Kidney glomerular epithelial cell (primary cell): ENCODE measurements at places on chromosomes 2 and 18.

- DNase-seq, result no peak
Observed at GRCh38 chr18:25340762-25341161, 11.2 kb downstream of the ZNF521 start.

DNA sequence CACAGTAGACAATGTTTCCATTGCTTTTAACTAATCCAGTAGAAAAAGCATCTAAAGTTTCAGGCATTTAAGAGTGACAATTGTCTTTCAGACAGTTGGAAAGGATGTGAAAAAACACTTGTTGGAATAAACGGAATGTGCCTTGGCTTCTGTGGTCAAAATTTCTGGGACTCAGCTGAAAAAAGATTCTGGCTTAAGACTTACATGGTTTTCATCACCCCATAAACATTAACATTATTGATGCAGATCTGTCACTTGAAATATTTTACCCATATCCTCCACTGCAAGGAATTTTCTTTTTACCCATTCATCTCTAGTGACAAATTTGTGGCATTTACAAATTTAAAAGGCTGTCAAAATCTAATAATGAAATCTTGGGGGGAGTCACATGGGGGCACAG, 166.0 kb downstream of the SRBD1 start:
- no peak for DNase-seq

DNA sequence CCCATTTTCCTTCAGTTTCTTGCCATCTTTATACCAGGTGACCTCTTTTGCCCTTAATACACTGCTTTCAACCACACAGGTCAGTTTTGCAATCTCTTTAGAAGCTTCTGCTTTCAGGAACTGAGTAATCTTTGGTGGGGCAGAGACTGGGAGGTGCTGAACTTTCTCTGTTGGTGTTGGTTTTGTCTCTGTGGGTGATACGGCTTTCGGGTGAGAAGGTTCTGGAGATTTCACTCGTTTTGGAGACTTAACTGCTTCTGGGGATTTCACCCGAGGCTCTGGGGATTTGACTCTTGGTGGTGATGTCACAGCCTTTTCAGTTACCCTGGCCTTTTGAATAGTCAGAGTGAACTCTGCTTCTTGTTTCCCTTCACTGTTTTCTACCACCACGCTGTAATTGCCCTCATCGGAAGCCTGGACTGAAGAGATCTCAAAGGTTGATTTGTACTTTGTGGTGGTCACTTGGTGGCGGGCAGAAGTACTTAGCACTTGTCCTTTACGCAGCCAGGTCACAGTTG, 50.4 kb downstream of the PLEKHA3 start:
- DNase-seq, result no peak

- DNase-seq, result no peak
Observed at GRCh38 chr2:41320491-41320890, 727.3 kb upstream of the PKDCC start.

DNA sequence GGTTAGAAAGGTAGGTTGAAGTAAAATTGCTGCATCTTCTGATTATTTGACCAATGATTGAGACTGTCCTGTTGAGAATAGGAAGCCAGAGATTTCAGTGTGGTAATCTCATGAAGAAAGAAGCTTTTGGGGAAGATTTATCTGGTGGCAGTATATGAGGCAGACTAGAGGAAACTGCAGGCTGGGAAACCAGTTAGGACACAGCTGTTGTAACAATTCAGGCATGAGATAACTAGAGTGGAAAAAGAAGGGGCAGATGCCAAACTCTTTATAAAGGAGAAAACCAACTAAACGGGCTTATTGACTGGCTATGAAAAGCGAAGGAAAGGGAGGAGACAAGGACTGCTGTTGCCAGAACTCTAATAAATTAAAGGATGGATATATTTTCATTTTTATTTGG, 155.6 kb downstream of the TTC27 start:
- no peak for DNase-seq

DNA sequence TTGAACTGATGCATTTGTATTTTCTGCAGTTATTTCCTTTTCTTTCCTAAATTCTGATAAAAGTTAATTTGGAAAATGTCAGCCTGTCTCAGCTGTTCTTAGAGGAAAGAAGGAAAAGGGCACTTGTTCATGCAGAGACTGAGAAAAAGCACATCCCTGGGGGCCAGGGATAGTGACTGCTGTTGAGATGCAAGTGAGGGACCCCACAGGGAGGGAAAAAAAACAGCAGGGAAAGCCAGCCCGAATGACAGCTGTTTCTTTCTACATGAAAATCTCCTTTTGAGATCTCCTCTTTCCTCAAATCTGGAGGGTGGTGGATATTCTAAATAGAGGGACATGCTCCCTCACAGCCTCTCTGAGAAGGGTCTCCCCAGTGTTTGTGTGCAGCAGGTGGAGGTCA, 14.0 kb upstream of the MTA3 start:
- no peak for DNase-seq

DNA sequence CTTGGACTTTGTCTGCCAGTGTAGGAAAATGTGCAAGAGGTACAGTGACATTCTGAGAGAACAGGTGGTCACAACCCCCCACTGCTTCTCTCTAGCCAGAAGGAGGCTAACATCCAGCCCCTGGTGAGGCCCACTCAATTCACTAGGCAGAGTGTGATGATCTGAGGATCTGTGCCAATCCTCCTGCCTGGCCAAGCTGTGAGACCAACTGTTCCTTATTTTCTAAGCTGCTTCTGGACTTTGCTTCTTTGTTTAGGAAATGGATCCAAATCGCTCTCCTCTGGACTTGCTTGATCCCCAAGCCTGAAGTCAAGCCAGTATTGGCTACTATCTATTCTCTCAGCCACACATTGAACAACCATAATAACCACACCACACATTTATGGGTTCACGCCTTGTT, 202.8 kb downstream of the PIK3C3 start:
- no peak for DNase-seq

DNA sequence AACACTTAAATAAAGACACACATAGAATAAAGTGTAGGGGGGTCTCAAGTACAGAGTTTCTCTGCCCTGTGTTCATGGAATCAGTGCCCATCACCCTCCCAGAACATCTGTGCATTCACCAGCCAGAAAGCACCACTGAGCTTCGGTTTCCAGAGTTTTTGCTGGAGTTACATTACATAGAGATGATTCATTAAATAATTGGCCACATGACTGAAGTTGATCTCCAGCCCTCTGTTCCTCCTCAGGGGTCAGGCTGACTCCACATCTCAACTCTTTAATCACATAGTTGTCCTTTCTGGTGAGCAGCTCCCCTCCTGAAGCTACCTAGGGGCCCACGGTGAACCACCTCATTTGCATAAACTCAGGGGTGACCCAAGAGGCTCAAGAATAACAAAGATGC, 129.8 kb downstream of the METTL4 start:
- no peak for DNase-seq

DNA sequence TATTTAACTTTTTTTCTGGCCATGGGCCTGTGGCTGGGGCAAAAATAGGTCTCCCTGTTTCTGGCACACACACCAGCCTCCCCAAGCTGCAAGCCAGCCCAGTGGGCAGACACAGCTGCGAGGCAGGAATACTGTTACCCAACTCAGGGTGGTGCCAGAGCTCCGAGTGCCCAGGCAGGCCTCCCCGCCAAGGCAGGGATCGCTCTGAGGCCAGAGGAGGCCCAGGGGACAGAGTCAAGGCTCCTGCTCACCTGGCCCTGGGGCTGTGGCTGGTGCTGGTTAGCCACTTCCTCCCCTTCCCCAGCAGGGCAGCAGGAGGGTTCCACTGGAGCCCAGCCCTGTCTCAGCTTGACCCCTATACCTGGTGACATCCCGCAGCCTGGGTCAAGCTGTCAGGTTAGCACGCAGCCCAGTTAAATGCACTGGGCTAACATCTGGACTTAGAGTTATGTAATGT, 67.1 kb upstream of the EPAS1 start:
- DNase-seq, result no peak

GRCh38 chr2:142734770-142735169, 142.7 kb upstream of the KYNU start:
- DNase-seq, result no peak

GRCh38 chr2:226189061-226189460, 610.6 kb downstream of the IRS1 start:
- no peak for DNase-seq

DNA sequence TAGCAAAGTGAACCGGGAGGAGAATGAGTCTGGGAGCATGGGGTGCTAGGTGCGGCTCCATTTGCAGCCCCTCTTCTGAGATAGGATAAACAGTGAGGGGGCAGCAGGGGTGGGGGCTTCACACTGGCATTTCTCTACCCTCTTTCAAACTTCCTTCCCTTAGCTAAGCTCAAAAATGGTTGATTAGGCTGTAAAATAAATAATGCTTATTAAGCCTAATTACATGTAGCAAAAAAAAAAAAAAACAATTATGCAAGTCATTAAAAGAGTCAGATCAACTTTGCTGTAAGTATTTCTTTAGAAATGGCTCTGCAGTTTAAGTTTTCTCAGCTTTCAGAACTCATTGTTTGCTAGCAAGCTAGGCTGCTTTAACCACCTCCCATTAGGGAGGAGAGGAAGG, 182.7 kb upstream of the FBXO11 start:
- no peak for DNase-seq

DNA sequence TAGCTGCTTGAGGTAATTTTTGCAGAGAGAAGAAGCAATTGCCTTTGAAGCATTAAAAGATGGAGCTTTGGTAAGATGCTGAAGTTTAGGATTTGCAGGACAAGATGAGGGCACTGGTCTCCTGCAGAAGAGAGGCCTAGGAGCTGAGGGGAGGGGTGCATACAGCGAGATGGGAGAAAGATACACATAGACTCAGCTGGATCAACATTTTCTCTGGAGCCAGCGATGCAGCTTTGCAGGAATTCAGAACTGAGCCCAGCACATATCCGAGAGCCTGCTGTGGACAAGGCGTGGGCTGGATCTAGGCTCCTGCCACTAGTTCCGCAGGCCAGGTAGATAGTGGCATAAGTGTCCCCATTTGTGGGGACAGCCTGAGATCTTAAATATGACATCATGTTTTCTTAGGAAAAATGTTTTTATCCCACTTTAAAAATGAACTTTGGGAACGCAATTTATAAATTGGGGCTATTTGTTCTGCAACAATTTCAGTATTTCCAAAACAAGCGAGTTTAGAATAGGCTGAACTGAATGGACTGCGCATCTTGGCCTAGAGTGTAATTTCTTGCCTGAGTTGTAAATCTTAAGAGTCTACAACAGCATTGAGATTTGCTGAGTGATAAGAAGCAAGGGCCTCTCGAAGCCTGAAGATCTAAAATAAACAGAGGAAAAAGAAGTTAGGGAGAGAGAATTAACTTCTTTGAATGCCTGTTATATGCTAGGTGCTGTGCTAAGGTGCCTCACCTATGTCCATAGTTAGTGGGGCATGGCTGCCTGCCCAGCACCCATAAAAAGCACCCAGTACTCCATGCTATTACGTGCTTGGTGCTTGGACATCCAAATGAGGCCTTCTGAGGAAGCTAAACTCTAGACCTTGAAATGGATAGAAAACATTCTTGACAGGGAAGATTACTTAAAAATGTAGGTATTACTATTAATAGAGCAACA, 17.3 kb downstream of the GRHL1 start:
- DNase-seq, result no peak

DNA sequence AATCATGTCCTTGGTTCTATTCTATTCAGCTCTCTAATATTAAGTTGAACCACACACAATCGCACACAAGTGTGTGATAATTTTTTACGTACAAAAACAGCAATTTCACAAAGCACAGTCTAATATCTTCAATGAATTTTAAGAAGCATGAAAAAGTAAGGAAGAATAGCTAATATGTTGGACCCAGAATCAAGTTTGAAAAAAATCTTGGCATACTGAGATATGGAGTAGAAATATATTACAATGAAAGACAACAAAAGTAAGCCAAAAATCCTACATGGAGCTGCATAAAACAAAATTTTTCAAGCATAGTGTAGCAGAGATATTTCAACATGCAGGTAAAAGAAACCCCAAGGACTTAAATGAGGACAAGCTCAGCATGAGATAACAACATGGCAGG, 219.1 kb upstream of the RND3 start:
- DNase-seq, result no peak

DNA sequence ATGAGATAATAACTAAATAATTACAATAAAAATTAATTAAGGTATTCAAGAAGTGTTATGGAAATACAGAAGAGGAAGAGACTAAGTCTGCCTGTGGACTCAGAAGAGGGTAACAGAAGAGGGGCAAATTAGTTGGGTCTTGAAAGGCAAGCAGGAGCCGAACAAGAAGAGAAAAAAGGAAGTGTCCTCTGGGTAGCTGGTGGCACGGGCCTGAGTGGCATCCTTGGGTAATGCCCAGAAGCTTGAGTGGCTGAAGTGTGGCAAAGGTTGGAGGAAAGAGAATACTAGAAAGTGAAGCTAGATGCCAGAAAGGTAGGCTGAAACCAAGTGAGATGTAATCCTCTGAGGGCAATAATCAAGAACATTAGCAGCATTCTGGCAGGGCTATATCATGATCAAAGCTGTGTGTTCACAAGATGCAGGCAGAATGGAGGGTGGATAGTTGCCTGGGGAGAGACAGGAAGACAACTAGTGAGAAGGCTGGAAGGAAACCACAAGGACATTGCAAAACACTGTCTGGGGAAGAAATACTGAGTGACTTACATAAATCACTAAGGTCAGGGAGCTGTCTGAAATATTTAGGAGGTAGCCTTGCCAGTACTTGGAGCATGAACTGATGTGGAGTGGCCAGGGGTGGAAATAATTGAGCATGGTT, 16.2 kb downstream of the DOCK10 start:
- peak; percentile 35 for DNase-seq

GRCh38 chr18:8952769-8953760, 149.4 kb upstream of the NDUFV2 start:
- DNase-seq, result no peak

DNA sequence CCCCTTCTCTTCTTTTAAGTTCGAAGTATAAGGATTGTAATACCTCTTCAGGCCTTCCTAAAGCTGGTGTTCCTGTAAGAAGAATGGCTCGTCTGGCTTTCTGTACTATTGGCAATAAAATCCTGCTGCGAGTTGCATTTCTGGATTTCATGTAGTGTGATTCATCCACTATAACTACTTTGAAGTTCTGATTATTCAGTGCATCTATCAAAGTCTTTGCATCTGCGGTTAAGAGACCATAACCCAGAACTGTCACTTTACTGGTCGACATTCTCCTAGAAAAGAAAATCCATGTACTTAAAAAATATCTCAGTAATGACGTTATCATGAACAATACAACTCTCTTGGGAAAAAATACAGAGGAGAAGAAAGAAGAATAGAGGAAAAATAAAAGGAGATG, 181.1 kb downstream of the ZRANB3 start:
- no peak for DNase-seq

DNA sequence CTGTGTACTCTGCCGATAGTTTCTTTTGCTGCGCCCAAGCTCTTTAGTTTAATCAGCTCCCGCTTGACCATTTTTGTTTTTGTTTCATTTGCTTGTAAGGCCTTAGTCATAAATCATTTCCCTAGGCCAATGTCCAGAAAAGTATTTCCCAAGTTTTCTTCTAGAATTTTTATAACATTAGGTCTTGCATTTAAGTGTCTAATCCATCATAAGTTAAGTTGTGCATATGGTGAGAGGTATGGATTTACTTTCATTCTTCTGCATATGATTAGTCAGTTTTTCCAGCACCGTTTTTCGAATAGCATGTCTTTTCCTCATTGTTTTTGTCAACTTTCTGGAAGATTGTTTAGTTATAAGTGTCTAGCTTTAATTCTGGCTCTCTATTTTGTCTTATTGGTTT, 484.8 kb upstream of the CNTNAP5 start:
- DNase-seq, result no peak

- DNase-seq, result no peak
Observed at GRCh38 chr2:144237108-144237507, 282.8 kb downstream of the ZEB2 start.
